ENCODE measurements at places on chromosomes 6 and 20.

GRCh38 chr20:53801609-53802370, 208.2 kb upstream of the ZNF217 start:
- no peak for DNase-seq

DNA sequence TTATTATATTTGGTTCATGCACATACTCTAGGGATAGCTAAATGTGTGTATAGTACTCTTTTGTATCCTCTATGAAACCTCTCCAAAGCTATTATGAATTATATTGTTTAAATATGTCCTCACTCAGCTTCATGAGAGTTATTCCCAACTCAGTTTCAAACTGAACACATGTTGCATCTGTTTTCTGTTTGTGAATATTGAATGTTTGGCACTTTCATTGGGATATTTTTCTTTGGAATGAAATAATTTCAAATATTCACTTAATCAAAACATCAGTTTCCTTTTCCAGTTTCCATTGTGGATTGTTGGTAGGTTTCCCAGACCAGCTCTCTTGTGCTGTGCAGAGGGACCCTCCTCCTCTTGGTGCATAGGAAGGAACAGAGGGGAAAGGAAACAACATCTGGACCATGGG, 46.6 kb downstream of the HDAC2 start:
- no peak for DNase-seq

DNA sequence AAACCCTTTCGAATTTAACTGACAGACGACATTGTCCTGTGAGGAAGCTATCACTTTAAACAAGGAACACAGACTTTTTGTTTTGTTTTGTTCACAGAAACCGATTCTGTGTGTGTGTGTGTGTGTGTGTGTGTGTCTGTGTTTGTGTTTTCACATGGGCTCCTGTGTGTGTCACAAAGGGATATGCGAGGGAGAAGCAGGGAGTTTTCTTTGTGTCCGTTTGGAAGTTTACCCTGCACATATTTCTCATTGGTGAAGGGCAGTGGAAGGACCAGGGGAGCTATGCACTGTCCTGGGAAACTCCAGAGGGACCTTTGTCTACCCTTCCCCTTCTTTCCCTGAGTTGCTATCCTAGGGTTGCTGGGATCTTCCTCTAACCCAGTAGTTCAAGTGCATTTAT, 17.7 kb downstream of the POM121L2 start:
- no peak for DNase-seq

DNA sequence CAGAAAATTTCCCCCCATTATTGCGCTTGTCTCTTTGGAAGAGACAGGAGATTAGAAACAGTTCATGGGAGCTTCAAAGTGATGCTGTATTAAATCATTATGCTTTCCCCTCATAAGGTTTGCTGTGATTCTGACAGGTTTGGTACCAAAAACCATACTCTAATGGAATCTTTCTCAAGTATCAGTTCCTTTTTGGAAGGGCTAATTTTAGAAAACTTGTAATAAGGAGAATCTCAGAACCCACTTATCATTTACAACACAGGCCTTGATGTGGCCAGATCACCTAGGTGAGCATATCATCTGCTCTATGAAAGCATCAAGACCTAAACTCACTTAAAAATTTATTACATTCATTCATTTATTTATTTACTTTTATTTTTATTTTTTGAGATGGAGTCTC, 51.2 kb downstream of the TP53INP2 start:
- no peak for DNase-seq

DNA sequence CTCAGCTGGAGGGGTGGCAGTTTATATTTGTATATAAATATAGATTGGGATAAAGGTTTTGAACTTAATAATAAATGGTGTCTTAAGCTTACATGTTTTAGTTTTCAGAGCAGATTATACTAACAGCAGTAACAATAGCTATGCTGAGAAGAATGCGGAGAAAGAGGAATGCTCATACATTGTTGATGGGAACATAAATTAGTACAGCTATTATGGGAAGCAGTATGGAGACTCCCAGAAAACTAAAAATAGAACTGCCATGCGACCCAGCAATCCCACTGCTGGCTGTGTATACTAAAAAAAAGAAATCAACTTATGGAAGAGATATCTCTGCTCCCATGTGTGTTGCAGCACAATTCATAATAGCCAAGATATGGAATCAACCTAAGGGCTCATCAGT, 127.9 kb downstream of the BCKDHB start:
- DNase-seq, result no peak

- no peak for DNase-seq
Observed at GRCh38 chr6:69866351-69866769, at the start of gene COL19A1. Gene COL19A1, plus strand, starts transcription at chr6:69866556. Its CDS starts 13,012 bp downstream, at chr6:69879568.

DNA sequence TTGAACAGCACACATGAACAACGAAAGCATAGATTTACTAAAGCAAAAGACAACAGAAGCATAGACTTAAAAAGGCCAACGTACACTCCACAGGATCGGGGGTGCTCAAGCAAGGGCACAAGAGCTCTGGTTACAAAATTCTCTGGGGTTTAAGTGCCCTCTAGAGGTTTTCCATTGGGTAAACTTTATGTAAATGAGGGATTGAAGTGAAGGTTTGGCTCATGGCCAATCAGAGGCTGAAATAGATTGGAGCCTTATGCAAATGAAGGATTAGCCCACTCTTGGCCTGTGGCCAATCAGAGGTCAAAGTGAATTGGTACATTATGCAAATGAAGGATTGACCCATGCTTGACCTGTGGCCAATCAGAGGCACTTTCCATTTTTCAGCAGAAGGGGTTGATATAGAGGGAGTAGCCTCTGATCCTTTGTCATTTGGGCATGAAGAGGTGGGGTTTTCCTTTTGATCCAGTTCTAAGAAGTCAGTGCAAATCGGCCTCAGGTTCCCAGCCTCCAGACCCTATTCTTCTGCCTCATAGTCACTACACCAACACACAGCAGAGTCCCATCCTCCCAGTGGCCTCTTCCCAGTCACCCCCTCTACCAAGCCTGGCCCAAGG, 244.9 kb downstream of the THBS2 start:
- DNase-seq, result no peak

GRCh38 chr6:138187156-138187555, 25.4 kb downstream of the ARFGEF3 start:
- no peak for DNase-seq

DNA sequence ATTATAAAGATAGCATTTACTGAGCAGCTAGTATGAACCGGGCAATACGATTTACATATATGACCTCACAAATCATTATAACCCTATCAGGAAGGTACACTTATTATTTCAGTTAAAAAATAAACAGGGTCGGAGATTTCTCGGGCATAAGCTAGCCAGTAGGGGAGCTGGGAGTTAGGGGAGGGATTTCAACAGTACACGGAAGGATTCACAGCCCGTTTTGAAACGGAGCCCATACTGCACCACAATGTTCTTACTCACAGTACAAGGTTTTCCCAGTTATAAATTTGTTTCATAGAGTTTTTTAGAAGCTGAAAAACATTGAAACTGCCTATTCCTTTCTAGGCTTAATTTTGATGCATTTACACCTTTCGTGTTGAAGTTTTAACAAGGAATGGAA, 607.1 kb downstream of the HDGFL1 start:
- no peak for DNase-seq

DNA sequence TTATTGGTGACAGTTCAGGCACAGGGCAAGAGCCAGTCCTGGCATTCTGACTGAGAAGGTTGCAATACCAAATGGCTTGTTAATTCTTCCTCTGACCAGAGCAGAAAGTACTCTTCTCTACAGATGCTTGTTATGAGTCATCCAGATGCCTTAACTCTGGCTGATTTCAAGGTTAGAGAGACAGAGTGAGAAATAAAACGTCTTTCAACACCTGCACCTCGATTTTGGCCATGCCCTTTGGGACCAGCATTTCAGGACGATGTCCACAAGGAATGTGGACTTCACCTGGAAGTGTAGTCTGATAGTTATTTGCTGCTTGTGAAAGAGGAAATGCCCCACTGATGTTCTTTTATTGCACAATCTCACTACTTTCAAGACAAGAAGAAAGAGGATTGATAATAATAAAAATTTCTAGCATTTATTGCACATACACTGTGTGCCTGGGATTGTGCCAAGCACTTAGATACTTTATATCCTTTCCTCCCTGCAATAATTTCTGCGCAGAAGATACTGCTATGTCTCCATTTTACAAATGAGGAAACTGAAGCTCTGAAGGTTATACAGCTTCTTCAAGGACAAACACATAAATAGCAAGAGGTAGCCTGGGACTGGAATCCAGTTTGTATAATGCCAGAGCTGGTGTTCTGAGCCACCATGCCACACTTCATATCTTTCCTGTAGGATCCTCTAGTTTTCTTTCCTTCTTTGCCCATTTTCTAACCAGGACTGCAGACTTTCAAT, 33.5 kb upstream of the MCM3 start:
- DNase-seq, result no peak

GRCh38 chr6:43146261-43146660, 24.8 kb upstream of the SRF start:
- no peak for DNase-seq

DNA sequence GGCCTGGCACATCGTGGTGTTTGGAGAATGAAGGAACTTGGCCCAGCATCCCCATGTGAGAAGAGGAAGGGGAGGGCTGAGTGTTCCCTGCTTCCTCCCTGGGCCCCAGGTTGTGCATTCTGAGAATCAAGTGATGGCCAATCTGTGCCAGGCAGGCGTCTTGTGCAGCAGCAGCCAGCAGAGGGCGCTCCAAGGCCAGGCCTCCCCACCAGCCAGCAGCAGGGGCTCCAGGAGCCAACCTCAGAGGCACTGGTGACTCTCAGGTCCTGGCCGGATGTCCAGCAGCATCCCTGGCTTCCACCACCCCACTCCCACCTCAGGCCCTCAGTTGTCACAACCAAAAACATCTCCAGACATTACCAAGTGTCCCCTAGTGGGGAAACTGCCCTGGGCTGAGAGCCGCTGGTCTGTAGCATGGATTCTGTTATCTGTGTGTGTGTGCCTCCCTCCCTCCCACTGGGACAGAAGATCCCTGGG, 192.0 kb downstream of the PREX1 start:
- peak; percentile 29 for DNase-seq

GRCh38 chr6:6878887-6879585, 228.7 kb upstream of the RREB1 start:
- no peak for DNase-seq

- DNase-seq, result no peak
Observed at GRCh38 chr6:164695896-164696295, 613.5 kb downstream of the C6orf118 start.

DNA sequence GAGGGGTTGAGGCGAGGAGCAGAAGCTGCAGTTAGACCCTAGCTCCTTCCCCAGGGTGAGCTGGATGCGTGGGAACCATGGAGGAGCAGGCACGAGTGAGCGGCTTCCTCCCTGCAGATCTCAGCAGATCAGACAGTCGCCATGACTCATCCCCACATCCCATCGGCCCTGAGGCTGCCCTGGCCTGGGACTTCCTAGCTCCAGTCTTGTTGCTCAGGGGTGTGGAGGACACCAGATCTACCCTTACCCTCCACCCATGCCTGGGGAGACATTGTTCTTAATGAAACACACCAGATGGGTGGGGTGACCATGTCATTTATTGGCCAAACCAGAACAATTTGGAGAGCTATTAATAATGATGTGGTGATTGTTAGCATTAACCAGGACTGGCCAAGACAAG, 36.3 kb upstream of the TGM2 start:
- DNase-seq, result no peak

DNA sequence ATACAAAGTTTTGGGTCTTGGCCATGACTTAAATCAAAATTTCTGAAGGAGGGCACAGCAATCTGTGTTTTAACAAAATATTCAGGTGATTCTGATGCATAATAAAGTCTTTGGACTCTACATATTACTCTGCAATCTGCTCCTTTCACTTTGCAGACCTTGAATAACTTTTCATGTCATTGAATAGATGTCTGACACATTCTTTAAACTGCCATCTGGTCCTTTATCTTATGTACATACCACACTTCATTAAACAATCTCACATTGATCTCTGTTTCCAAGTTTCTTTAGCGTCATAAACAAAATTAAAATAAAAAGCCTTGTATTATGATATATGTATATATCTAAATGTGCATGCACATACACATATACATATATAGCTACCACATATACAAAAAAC, 831.2 kb downstream of the MAFB start:
- no peak for DNase-seq

- DNase-seq, result no peak
Observed at GRCh38 chr6:30260036-30260504, 46.9 kb upstream of the TRIM26 start.

DNA sequence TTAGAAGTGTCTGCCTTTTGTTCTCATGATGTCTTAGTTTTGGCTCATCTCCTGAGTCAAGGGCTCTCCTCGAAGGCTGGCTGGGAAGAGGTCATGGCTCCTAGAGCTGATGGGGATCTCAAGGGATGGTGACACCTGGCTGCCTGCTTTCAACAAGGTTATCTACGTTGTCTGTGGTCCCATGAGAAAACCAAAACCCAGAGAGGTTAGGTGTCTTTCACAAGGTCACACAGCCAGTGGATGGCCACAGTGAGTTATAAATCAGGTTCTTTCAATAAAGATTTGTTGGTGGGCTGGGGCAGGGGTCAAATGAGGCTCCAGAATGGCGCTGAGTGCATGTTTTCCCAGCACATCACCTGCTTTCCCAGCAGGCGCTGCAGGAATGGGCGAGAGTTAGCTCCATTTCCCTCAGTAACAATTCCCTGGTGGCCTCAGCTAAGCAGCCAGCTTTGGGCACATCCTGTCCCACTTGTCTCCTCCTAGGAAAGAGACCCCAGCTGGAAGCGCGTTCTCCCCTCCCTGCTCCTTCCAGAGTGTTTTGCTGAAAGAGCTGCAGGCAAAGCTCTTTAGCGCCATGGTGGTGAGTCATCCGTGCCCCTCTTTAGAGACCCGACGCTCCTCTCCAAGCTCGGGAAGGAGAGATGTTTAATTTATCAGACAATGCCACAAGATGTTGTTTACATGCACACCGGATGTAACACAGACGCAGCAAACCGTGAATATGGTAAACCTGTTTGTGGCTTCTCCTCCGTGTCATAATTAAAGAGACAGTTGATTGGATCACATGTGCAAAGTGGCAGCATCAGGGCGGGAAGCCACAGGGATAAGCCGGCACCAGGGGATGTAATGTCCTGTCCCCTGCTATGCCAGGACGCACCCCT, 109.7 kb downstream of the LRFN2 start:
- peak; percentile 4 for DNase-seq

DNA sequence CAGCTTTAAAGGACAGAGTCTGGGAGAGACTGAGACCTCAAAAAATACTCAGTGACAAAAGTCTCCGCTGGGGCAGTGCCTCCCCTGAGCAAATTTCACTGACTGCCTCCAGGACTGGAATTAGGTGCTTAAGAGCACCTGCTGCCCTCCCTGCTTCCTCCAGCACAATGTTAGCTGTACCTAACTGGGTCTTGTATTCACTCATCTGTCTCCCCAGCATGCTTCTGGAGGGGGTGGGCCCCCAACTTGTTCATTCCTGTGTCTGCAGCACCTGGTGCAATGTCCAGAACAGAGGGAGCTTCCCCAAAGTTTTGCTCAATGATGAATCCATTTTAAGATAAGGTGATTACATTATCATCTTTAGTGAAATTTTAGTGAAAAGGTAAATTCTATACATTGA, 650.7 kb downstream of the KIF16B start:
- no peak for DNase-seq

All from effector memory CD4-positive, alpha-beta T cell (primary cell).